SK-N-SH (cell line): ENCODE measurements at places on chromosomes 11 and 22. TPM values are rescaled to one million over a fixed set of nuclear protein-coding genes. Genes with fewer than 3 reads are reported as not detected.
A peak's percentile ranks its signal among the peaks of the same experiment; 100 is the strongest.

- DNase-seq = no peak
These were observed 65.6 kb upstream of the OR5AK2 start for GRCh38 chr11:56923116-56923515.

Gene OR4P4
- polyA plus RNA-seq = not detected in 2 replicates

GRCh38 chr11:44171518-44171917, 76.0 kb downstream of the EXT2 start:
- DNase-seq = peak; percentile 78

Gene CDC42EP2
- 5.1 and 8.1 TPM in 2 replicates for polyA plus RNA-seq

Gene MS4A7
- polyA plus RNA-seq = not detected in 2 replicates

GRCh38 chr11:71977743-71978418, 20.8 kb upstream of the IL18BP start:
- DNase-seq = peak; percentile 49
